ENCODE measurements at places on chromosomes 3 and 15.

GRCh38 chr15:90016721-90017120 is 15.6 kb downstream of the ZNF710 start:
- DNase-seq, result no peak

- DNase-seq, result peak; percentile 26
These were observed 41.2 kb downstream of the PTPN23 start for GRCh38 chr3:47421741-47422649.

DNA sequence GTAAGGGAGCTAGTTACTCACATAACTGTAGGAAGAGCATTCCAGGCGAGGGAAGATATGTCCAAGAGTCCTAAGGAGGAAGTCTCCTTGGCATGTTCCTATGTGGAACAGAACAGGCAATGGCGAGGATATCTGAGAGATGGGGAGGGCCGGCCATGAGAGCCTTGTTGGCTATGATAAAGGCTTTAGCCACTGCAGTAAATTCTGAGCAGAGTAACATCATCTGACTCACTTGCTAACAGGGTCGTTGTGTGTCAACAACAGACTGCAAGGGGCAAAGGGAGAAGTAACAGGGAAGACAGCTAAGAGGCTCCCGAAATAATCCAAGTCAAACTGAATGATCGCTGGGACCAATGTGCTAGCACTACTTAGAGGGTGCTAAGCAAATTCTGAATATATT is 21.6 kb downstream of the SFMBT1 start:
- no peak for DNase-seq

DNA sequence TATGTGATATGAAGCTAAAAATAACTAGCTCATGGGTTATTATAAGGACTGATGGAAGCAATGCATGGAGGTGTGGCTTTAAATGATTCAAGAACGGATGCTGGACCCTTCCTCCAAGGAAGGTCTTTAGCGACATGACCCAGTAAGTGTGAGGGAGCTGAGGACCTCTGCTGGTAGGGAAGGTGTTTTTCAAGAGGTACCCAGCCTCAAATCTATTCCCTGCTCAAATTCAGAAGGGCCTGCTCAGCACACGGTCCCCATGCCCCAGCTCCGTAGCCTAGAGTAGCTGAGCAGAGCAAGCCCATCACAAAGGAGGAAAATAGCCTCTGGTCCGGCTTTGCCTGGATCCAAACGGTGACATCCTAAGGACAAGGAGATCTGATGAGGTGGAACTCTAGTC is 266.2 kb upstream of the IGF1R start:
- DNase-seq, result no peak

GRCh38 chr3:31980530-31981205 is 394 bp downstream of the OSBPL10 start:
- peak; percentile 53 for DNase-seq

- peak; percentile 65 for DNase-seq
These were observed 94.0 kb downstream of the ETFA start for GRCh38 chr15:76217029-76217881.

GRCh38 chr3:30091686-30092085 is 514.7 kb upstream of the TGFBR2 start:
- DNase-seq, result peak; percentile 42

GRCh38 chr3:63926309-63926708 is 14.1 kb upstream of the SCAANT1 start:
- DNase-seq, result no peak

All from RPMI7951 (cell line).